ENCODE measurements at places on chromosomes 12 and 14. TPM values are rescaled to one million over a fixed set of nuclear protein-coding genes. Genes with fewer than 3 reads are reported as not detected.

DNA sequence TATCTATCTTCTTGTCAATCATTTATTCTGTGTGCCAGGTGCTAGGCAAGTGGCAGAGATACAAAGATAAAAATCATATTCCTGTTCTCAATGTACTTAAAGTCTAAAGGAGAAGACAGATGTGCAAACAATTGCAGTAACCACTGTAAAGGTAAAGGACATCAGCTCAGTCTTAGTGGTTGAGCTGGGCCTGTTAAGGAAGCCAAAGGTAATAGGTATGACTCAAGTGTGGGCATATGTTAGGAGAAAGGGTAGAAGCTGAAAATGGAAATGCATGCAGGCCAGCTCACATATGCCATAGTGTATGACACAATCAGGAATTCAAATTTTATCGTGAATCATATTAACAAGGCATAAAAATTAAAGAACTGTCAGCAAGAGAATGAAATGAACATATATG is 49.8 kb downstream of the FAR2 start:
- no peak for DNase-seq

The PTPRB gene
- total RNA-seq = under 0.01 TPM

GRCh38 chr14:21039585-21040369 is 2.4 kb upstream of the RNASE7 start:
- no peak for DNase-seq

DNA sequence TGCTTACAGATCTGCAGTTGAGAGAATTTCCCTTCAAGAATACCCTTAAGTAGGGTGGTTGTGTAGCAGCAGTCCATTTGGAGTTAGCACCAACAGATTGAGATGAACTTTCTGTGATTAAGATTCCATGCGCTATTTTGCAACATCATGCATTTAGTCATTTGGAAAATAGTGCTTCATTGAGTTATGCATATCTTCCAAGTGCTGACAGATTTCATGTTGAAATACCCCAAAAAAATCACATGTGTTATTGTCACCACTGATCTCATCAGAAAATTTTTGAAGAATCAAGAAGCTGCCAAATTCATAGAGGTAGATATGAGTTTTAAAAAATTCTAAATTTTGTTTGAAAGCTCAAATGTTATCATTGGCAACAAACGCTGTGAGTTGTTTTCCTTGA is 35.5 kb upstream of the OSBPL8 start:
- DNase-seq = no peak

DNA sequence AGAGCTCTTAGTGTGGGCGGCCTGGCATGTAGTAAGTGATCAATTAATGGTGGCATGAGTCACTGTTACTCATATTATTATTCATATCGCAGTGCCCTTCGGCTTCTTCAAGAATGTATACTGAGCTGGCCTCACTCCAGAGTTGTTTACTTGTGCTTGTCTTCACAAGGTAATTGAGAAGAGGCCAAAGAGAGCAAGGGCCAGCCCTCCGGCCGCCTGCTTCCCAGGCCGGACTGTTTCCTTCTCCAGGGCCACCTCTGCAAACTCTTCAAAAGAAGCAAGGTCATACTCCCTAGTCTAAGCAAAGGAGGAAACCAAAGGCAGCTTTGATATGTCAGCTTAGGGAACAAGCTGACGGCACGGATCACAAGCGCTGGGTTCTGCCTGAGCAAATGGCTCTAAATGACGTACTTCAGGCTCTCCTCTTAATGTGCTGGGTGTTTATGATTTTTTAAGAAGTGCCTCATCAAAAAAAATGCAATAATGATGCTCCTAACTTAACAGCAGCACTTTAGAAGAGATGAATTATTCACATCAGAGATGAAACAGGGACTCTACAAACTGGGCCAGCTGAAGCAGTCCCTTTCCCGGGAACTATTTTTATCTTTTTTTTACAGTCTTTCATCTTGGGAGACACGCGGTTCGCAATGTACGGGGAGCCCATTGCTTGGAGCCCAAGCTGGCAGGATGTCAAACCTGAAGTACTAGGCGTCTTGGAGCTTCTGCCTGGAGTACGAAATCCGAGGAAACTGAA is 65.6 kb upstream of the DLK1 start:
- no peak for DNase-seq

DNA sequence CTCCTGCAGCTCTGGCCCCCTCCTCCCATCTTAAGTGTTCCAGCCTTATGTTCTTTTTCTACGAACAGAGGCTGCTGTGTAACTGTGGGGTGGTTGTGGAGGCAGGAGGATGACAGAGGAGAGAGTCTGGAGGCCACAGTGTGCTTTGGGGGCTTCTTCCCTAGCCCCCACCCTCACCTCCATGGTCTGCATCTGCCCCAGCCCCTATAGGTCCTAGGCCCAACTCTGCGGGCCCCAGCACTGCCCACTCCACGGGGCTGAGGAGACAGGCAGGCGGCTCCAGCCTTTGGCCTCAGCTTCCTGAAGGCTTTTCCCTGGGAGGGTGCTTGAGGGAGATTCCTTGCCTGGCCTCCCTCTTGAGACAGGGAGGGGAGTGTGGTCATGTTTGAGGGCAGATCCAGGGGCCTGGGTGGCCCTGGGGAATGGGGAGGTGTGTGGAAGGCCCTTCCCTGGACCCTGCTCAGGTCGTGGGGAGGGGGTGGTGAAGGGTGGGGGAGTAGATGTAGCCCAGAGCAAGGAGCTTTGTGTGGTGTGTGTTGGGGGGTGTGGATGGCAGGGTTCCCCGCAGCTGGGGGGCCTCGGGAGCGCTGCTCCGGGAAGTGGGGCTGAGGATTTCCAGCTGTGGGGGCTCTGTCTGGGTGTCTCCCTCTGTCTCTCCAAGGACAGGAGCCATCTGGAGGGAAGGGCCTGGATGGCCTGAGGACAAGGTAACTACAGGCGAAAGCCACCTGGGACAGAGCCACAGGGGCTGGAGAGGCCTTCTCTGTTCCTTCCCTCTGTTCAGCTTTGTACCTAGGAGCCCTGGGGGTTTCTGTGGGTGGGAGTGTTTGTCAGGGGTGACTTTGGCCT is 1.1 kb downstream of the SMIM41 start:
- DNase-seq = no peak

GRCh38 chr14:65302571-65303189 is 109.8 kb upstream of the FUT8 start:
- DNase-seq = no peak

GRCh38 chr12:107759410-107759809 is 1.5 kb downstream of the PRDM4 start:
- DNase-seq = no peak

The INSM2 gene
- not detected for total RNA-seq

The RNU6-8 gene
- total RNA-seq = not detected

GRCh38 chr12:62308201-62308600 is 48.0 kb downstream of the USP15 start:
- no peak for DNase-seq

- no peak for DNase-seq
Measured at GRCh38 chr14:101457936-101458740, 103.2 kb upstream of the DIO3 start.

The DPF3 gene
- under 0.01 TPM for total RNA-seq

DNA sequence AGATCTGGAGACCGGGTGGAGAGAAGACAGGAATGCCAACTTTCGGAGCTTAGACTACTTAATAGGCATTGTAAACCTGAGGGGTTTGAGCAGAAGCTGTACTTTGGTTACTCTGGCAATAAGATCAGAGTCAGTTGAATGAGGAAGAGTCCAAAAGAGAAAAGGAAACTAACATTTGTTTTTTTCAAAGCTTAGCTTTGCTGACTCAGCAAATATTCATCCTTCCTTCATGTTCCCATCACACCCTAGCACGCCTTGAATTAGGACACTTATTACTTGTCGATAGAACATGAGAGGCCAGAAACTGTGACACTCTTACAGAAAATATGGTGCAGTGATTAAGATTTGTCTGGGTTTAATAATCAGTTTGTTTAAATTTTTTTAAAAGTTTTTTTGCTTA is 266.9 kb upstream of the ATP2B1 start:
- DNase-seq = no peak

The AQP6 gene
- total RNA-seq = under 0.01 TPM

Measured in hematopoietic multipotent progenitor cell (in vitro differentiated cells).